ENCODE measurements at places on chromosomes 11 and 22.

DNA sequence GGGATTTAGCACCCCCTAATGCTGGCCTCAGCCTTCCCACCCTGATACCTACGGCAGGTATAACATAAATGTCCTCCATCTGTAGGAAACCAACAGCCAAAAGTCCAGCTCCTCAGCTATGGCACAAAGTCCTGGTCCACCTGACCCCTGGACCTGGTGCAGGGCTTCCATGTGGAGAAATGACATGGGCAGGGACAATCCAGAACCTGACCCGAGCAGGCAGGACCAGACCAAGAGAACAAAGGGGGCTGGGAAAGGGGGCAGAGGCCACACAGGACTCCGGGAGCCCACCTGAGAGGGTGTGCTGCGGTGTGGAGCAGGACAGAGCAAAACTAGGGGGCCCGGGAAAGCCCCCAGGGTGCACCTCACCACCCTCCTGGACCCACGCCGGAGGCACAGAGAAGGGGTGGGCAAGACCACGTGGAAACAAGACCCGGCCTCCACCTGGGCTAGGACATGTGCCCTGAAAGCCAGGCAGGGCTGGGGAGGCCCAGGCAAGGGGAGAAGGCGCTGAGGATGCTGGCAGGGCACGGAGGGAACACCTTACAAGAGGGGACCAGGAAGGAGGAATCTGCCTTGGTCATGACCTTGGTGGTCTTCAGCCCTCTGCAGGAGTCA lies 368.9 kb downstream of the SHANK2 start:
- DNase-seq, result no peak

GRCh38 chr22:29907753-29908515 lies 25.0 kb downstream of the MTMR3 start:
- peak; percentile 58 for DNase-seq

GRCh38 chr11:41283191-41283930 lies 176.1 kb downstream of the LRRC4C start:
- no peak for DNase-seq

GRCh38 chr22:20531404-20532201 lies 24.2 kb downstream of the MED15 start:
- DNase-seq, result no peak

GRCh38 chr22:48493733-48494132 lies 1333.9 kb downstream of the BRD1 start:
- no peak for DNase-seq

DNA sequence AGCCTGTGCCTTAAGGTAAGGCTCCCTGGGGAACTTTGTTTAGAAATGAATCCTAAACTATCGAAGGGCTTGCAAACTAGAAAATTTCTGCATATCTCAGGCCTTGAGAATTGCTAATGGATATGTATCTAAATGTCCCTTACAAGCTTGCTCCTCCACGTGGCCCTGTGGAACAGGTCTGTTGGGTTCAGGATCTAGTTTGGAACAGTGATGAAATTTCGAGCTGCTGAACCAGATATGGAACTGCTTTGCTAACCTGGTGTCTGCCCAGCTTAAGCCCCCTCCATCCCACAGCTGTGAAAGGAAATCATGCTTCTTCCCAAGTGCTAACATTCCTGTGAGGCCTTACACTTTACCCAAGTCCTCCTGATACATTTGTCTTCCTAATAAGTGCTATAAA lies 11.6 kb downstream of the SREBF2 start:
- no peak for DNase-seq

DNA sequence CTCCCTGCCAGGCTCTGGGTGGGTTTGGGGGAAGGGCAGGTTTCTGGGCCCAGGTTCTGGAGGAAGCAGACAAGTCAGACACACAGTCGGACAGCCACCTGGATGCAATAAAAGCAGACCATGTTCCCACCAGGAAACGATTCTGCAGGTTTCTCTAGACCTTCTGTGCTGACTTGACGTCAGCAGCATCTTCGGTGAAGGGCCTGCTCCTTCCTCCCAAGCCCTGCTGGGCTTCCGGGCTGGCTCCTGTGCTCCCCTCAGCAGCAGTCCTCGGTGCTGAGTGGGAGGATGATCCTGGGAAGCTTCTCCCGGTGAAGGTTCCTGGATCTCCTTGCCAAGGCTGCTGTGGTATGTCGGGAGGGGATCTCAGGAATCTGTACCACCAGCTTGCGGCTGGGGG lies 240.0 kb downstream of the GRIK4 start:
- DNase-seq, result no peak

GRCh38 chr11:104700609-104701008 lies 197.7 kb downstream of the CASP12 start:
- no peak for DNase-seq

GRCh38 chr22:40199223-40199622 lies 21.5 kb downstream of the TNRC6B start:
- no peak for DNase-seq

DNA sequence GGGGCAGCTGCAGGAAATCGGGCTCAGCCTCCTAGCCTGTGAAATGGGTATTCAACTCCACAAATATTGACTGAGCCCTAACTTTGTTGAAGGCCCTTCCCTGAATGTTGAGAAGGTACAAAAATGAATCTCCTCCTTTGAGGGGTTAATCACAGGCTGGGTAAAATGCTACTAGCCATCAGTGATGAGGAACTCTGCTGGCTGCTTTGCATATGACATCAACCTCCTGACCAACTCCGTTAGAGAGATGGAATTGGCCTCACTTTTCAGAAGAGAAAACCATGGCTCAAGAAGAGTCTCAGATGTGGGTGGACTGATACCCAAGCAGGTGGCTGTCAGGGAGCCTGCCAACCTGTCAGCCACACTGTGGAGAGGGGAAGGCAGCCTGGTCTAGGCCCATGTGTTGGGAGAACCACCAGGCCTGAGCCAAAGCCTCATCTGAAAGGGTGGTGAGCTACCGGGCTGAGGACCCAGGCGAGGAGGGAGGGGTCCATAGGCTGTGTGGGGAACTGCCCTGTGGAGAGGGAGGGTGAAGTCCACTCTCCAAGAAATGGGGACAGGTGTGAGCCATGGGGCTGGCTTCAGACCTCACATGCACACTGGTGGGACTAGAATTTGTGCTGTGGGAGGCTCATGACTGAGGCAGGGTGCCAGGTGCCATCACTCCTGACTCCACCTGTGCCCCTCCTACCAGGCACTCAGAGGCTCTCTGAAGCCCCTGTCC lies 11.8 kb downstream of the CDCA5 start:
- no peak for DNase-seq

GRCh38 chr22:33090836-33091235 lies 32.7 kb upstream of the SYN3 start:
- DNase-seq, result no peak

GRCh38 chr11:72970557-72971118 lies 156.4 kb downstream of the ATG16L2 start:
- DNase-seq, result no peak

GRCh38 chr11:128405112-128405511 lies 182.2 kb downstream of the ETS1 start:
- no peak for DNase-seq

GRCh38 chr11:82924522-82925224 lies 23.1 kb downstream of the DDIAS start:
- no peak for DNase-seq

- DNase-seq, result no peak
These were observed 72.1 kb upstream of the TIMP3 start for GRCh38 chr22:32729412-32729811.

DNA sequence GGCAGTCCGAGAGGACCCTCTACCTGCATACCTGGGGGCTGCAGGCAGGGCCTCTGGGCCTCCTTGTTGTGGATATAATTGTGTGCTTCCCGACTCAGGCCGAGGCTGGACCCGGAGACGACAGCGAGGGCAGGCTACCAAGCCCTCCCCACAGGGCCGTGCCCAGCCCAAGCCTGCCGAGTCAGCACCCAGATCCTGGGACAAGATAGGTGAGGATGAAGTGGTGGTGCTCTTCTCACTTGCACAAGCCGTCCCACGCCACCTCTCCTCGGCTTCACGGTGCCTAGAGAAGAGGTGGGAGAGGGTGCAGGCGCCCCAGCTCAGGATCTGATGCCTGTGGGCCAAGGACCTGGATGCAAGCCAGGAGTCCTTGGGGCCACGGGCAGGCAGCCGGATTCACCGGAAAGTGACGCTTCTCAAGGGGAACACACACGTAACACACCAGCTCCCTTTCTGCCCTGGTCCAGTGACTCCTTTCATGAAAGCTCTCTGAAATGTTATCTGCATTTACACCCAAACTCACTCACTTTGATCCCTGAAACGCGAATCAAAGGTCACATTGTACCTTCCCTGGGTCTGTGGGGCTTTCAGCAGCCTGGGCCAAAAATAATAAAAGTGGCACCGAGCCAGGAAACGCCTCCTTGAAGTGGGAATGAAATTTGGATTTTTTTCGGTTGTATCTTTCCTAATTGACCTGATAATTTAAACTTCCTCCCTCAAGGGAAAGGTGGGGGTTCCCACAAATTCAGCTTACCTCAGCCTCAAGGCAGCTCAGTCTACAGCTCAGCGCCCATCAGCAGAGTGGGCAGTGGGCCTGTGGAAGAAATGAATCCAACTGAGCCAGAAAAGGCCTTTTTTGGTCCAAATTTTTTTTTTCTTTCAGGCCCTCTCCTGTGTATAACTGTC lies 1.1 kb upstream of the GNB1L start:
- no peak for DNase-seq

DNA sequence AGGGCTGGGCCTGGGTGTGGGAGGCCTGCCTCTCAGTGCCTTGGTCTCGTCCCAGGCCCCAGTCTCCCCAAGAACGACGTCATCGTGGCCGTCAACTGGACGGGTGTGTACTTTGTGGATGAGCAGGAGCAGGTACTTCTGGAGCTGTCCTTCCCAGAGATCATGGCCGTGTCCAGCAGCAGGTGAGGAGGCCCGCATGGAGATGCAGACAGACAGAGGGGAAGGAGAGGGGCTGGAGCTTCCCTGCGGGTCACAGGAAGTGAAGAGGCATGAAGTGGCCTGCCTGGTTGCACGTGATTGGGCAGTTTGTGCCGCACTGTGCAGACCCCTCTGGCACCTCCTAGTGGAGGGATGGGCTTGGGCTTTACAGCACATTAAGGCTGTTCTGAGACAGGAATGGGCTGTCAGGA lies 70.4 kb downstream of the MYO7A start:
- DNase-seq, result no peak

GRCh38 chr11:126304457-126305075 lies 706 bp downstream of the DCPS start:
- no peak for DNase-seq

- DNase-seq, result no peak
These were observed 31.5 kb downstream of the C22orf31 start for GRCh38 chr22:29030016-29030617.

- no peak for DNase-seq
These were observed 41.3 kb downstream of the NEU3 start for GRCh38 chr11:75029836-75030631.

GRCh38 chr11:95451682-95452081 lies 220.7 kb upstream of the SESN3 start:
- no peak for DNase-seq

DNA sequence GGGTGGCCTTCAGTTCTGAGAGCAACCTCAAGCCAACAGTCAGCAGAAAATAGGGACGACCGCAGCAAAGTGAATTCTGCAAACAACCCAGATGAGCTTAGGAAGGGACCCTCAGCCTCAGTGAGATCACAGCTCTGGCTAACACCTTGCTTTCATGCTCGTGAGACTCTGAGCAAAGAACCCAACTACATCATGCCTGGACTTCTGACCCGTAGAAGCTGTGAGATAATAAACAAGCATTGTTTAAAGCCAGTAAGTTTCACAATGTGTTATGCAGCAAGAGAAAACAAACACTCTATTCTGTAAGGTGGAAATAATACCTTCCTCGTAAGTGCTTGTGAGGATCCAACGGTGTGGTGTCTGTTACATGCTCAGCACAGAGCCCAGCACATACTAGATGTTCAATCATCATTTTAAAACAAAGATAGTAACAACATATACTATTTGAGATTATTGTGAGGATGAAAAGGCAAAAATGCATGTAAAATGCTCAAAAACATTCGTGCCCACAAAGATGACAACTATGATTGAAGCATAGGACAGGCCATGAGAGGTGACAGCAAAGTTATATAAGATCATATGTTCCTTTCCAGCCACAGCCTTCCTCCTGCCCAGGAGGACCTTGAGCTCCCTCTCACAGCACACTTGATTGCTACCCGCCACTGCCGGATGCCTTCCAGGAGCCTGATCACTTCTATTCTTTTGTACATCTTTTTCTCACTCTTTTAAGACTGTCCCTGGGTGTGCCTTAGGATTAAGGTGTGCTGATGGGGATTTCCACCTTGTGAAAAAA lies 433.3 kb downstream of the BUD13 start:
- DNase-seq, result no peak

DNA sequence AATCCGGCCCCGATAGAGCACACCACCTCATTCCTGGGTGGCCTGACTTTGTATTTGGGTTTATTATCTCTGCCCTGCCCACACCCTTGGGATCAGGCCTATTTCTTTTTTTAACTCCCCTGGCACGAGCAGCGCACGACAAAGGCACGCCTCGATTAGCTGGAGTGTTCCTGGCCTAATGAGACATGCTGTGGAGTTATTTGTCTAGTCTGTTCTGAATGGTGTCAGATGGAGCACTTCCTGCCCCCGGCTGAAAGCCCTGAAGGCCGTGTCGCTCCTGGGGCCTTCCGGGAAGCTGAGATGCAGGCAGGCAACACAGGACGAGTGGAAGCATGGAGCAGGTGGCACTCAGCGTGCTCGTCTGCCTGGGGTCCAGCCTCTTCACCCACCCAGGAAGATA lies 47.1 kb downstream of the LARGE1 start:
- no peak for DNase-seq

DNA sequence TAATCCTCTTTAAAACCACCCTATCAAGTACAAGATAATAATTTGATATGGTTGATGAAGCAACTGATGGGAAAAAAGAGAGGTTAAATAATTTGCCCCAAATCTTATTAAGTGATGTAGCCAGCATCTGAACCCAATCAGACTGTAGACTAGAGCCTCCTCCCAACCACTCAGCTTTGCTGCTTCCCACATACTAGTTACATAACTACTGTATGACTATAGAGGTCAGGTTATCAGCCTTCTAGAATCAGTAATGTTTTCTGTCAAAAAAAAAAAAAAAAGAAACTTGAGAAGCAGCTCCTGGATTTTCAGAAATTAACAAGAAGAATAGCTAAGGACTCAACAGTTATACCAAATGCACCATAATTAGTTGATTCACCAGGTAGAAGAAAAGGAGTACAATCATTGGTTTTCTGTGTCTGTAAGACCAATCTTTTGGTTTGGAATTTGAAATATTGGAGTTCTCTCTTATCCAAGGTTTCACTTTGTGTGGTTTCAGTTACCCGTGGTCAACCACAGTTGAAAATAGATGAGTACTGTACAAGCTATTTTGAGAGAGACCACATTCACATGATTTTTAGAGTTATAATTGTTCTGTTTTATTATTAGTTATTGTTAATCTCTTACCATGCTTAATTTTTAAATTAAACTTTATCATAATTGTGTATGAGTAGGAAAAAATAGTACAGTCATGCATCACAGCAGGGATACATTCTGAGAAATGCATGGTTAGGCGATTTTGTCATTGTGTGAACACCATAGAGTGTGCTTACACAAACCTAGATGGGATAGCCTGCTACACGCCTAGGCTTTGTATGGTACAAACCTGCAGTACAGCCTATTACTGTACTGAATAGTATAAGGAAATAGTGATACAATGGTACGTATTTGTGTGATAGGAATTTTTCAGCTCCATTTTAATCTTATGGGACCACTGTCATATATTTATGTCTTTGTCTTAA lies 72.2 kb downstream of the PDHX start:
- DNase-seq, result no peak

GRCh38 chr22:34019190-34019845 lies 99.0 kb upstream of the LARGE1 start:
- no peak for DNase-seq

- no peak for DNase-seq
These were observed 342.6 kb upstream of the CCDC90B start for GRCh38 chr11:83628622-83629355.
